ENCODE measurements at places on chromosomes 5 and 9. TPM values are rescaled to one million over a fixed set of nuclear protein-coding genes. Genes with fewer than 3 reads are reported as not detected.

Gene TPRN
- total RNA-seq: 63.1 TPM

Gene FAM153A
- total RNA-seq: not detected

Gene TERT
- total RNA-seq: 0.23 TPM

Gene POU5F2
- 0.13 TPM for total RNA-seq

Gene ADAMTS12
- not detected for total RNA-seq

Gene TAF11L4
- total RNA-seq: not detected

Gene SPINK6
- not detected for total RNA-seq

Gene PCDHA4
- total RNA-seq: not detected

Gene SELENOP
- total RNA-seq: 0.16 TPM

Gene LECT2
- total RNA-seq: not detected

DNA sequence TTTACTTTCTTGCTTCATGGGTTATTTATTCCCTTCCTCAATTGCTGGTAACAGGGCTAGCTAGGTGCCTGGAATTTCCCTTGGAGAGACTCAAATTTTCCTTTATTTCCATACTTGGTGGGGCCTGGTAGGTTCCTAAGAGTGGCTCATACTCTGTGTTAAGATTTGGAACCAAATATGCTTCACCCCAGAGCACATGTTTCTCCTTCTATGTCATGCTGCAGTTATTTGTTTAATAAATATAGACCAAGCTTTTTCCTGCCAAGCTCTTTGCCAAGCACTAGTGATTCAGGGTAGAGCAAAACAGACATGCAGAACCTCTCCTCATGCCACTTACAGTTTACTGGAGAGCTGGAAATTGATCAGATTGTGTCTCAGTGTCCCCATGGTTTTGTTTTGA is 290.3 kb upstream of the SGCD start:
- DNase-seq: no peak

DNA sequence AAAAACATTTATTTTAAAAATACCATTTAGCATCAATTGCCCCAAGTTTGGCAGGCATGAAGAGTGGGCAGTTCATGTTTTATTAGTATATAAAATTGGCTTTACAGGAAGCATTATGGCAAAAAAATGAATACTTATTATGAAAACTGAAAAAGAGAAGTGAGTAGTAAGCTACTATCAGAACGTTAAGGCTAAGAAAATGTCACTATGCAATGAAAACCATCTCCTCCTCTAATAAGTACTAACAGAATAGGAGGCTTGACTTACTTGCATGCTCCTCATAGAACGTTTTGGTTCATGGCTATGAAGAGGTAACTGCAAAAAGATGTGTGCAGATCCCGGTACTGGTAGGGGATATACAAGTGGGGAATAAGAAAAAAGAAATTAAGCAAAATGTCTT is 23.6 kb downstream of the TICAM2 start:
- DNase-seq: no peak

GRCh38 chr5:126998201-126998631 is 32.1 kb downstream of the MARCHF3 start:
- DNase-seq: peak; percentile 18

- no peak for DNase-seq
Observed at GRCh38 chr5:164220522-164220921, 715.1 kb downstream of the MAT2B start.

GRCh38 chr5:173304591-173304988 is 23.6 kb downstream of the STC2 start:
- no peak for DNase-seq

DNA sequence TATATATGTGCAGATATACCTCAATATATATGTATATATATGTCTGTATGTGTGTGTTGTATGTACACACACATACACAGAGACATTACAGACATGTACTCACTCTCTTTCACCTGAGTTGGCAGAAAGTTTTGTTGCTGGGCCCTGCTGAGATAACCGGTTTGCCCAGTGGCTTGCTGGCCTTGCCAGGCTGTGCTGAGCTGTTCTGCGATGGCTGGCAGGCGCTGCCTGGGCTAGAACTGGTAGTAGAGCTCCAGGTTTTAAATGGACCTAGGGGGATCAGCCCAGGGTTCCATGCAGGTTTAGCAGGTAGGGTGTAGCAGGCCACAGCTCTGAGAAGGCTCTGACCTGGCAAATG is 394.3 kb downstream of the GADD45G start:
- peak; percentile 83 for DNase-seq

DNA sequence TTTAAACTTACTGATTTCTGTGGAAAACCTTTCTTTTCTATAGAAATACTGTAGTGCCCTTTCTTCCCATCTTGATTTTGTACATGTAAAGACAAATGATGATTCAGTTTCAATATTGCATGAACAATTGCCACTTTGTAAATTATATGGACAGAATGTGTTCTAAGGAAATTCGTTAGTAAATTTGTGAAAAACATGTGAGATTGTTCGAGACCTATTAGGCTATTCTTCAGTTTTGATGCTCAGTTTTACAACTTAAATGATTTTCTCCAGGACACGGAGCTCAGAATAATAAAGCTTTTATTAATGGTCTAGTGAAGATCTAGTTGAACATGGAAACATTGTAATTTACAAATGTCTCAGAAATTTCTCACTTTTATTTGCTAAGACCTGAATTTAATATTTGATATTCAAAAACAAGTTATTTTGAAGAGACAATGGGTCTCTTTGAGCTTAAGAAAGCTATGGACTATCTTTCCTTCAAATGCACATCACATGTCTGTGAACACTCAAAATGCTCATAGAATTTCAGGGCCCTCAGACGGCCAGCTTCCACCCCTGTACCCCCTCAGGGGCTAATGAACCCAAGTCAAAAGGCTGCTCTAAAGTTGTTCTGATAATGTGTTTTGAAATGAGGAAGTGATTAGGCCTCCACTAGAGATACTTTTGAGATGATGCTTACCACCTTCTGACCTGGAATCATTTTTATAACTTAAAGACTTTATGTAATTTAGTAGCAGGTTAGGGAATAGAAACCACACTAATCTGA is 54.1 kb upstream of the FSD1L start:
- DNase-seq: no peak

DNA sequence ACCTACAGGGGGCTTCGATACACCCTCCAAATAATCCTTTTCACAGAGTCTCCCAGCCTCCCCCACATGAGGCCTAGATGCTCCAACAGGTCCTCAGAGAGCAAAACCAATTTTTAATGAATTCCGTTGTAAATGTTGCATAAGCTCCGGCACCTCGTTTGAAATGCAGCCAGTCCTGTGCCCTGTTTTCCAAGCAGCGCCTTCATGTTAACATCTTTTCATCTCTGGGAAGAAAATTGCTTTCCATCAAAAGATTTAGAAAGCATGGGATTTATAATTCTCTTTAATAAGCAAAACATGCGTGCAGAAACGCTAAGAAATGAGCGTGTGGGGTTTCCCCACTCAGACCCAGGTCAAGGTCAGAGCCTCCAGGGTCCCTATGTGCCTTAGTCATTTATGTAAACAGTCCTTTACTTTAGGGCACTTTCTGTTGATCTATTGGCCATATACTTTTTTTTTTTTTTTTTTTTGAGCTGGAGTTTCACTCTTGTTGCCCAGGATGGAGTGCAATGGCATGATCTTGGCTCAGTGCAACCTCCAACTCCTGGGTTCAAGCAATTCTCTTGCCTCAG is 177.5 kb upstream of the S1PR3 start:
- DNase-seq: no peak

GRCh38 chr9:130128251-130128650 is 44.0 kb upstream of the NCS1 start:
- no peak for DNase-seq

GRCh38 chr9:2574203-2574602 is 47.4 kb upstream of the VLDLR start:
- DNase-seq: no peak

GRCh38 chr5:80884086-80884813 is 75.9 kb upstream of the RASGRF2 start:
- DNase-seq: no peak

DNA sequence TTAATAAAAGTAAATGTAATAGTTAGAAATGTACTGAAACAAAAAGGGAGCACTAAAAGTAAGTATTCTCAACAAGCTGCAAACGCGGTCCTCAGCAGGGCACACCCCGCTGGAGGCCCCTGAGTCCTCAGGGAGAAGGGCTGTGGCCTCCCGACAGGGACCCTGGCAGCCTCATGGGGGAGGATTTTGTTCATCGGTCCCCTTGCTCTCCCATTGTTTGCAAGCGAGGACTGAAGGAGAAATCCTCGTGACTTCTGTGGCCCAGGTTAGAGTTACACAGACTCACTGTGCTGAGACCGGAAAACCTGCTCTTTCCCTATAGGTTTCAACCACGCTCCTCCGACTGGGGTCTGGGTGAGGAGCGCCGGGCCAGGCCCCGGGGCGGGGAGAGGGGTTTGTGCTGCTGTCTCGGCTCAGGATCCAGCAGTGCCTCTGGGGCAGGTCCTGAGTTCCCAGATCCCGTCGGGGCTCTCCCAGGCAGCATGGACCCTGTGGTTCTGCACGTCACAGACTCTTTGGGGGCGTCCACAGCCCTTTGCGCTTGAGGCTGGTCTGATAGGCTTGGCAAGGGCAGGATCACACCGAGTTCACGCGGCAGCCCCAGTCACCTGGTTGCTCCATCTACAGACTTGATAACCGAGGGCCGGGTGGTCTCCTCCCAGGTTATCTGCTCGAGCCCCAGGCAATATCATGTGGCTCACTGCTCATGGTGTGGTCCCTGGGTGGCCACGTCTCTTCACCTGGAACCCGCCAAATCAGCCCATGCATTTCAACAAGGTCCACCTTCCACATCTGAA is 38.8 kb downstream of the MRPL36 start:
- DNase-seq: no peak

- DNase-seq: peak; percentile 68
Observed at GRCh38 chr9:92986176-92987119, 39.1 kb downstream of the FGD3 start.

DNA sequence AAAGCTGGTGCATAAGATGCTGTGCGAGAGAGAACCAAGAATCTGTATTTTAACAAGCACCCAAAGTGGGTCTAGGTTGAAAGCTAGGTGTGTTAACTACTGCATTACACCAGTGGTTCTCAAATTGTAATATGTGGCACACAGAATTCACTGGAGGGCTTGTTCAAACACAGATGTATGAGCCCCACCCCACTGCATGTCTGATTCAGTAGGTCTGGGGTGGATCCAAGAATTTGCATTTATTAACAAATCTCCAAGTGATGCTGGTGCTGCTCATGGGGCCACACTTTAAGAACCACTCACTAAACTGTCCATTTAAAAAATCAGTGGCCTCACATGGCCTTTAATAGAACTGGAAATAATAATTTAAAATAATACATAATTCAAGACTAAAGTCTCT is 40.4 kb downstream of the LPAR1 start:
- DNase-seq: no peak

- DNase-seq: no peak
Observed at GRCh38 chr9:105359892-105360291, 87.9 kb upstream of the FSD1L start.

- DNase-seq: no peak
Observed at GRCh38 chr5:145680767-145681166, 154.4 kb downstream of the PRELID2 start.

DNA sequence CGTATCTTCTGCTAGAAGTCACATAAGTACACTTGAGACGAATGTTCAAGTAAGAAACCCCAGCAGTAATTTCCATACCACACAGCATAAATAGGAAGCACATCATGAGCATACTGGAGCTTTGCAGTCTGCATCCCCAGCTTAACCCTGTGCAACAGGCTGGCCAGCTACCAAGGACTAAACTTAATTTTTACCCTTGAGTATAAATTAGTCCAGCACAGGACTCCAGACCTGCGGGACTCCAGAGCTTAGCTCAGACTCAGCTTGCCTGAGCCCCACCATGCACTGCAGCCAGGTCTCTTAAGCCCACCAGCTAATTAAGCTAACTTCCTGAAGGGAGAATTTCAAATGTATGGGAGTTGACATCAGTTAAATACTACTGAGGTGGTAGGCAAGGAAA is 491.0 kb downstream of the ARHGEF28 start:
- DNase-seq: no peak

GRCh38 chr9:83927591-83927990 is 6.4 kb upstream of the KIF27 start:
- no peak for DNase-seq

GRCh38 chr5:54862036-54862435 is 123.4 kb downstream of the ESM1 start:
- DNase-seq: no peak

GRCh38 chr5:6261668-6262067 is 116.7 kb downstream of the MED10 start:
- DNase-seq: no peak

All from HT-29 (cell line).